Kidney capillary endothelial cell (primary cell): ENCODE measurements at places on chromosomes 2 and 18.

GRCh38 chr2:38416296-38417036, 39.4 kb upstream of the ATL2 start:
- no peak for DNase-seq

- no peak for DNase-seq
Observed at GRCh38 chr18:23071285-23071684, 64.0 kb upstream of the CABLES1 start.

- DNase-seq = no peak
Observed at GRCh38 chr2:53865962-53866361, 6.2 kb upstream of the GPR75 start.

- DNase-seq = no peak
Observed at GRCh38 chr2:46645681-46646162, 166.4 kb downstream of the TMEM247 start.

DNA sequence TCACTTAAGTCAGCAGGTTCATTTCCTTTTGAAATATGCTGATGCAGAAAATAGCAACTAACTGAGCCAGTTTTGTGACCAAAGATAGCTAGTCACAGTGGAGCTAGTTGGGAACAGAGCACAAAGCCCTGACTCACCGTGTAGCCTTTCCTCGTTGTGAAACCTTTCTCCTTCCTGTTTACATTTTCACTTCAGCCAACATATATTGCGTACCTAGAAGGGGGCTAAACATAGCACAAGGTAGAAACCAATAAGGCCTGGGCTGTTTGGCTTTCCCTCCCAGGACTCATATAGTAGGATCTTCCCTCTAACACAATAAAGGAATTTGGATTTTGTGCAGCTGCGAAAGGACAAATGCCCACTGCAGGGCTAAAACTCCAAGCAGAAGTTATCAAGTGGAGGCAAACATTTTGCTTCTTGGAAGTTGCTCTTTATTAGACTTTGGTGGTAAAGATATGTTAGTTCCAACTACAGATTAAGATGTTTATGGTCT, 24.5 kb upstream of the LPIN2 start:
- peak; percentile 70 for DNase-seq

GRCh38 chr18:57146956-57147636, at the start of gene BOD1L2:
TSS of gene BOD1L2 (plus strand) at chr18:57147087. CDS start at chr18:57147313, 226 bp downstream.
- no peak for DNase-seq

DNA sequence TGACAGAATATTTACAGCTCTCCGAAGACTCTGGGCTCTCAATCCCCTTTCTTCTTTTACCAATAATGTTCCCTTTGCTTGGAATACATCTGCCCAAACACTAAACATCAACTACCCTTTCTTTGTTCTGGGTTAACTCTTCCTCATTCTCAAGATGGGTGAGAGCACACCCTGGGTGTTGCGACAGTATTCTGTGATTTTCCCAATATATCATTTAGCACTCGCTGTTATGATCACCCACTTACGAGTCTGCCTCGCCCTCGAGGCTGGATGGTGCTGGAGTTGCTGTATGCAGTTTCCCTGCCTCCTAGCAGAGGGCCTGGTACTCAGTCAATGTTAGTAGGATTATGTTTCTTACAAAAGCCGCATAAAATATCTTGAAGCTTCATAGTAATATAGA, 93.2 kb downstream of the SOCS6 start:
- DNase-seq = no peak

- no peak for DNase-seq
Observed at GRCh38 chr2:8794923-8795825, 42.2 kb downstream of the KIDINS220 start.

GRCh38 chr18:3623769-3624545, 174.0 kb downstream of the TGIF1 start:
- peak; percentile 90 for DNase-seq

GRCh38 chr2:39018638-39019037, 102.2 kb downstream of the SOS1 start:
- peak; percentile 63 for DNase-seq

DNA sequence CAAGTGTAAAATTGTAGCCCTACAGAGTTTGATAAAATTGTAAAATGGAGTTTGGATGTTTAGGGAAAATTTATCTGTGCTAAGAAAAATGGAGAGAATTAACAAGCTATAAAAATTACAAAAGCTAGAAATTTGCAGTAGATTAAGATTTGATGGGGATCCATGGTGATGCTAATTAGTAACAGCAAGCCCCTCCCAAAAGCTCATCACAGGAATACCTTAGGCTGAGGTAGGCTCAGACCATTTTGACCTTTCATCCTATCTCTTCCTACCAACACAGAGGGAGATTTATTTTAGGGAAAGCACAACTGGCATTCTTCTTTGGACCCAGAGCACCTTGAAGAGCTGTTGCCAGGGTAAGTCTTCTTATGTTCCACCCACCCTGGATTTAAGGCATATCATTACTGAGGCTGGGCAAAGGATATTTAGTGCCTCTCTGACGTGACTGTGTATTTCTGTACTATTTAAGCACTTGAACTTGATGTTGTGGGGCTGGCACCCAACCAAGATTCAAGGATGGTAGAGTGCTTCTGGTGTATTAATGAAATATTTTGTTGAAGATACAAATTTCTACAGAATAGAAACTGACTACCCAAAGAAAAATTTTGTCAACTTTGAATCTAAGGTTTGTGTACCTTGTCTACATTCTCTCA, 70.8 kb upstream of the SLC39A10 start:
- DNase-seq = no peak

GRCh38 chr18:49645196-49645595, 83.3 kb downstream of the LIPG start:
- DNase-seq = no peak

DNA sequence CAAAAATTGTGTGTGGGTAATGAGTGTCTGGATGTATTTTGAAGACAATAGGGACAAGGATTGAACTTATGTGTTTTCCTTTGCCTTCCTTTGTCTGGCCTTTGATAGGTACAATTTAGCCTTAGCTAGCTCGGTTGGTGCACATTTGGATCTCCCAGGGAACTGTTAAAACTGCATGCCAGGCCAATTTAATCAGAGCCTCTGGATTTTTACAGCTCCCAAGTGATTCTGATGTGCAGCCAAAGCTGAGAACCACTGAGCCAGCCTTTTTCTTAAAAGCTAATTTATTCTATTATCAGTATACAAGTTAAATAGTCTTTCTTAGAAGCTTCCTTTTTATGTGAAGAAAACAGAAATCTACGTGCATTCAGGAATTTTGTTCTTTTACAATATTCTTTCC, 25.0 kb downstream of the PLEK start:
- DNase-seq = no peak

- peak; percentile 94 for DNase-seq
Observed at GRCh38 chr2:201130524-201131186, 14.7 kb downstream of the CFLAR start.

GRCh38 chr2:209578394-209579001, 154.7 kb downstream of the MAP2 start:
- no peak for DNase-seq

- DNase-seq = no peak
Observed at GRCh38 chr2:223554923-223555322, 47.2 kb downstream of the SCG2 start.

DNA sequence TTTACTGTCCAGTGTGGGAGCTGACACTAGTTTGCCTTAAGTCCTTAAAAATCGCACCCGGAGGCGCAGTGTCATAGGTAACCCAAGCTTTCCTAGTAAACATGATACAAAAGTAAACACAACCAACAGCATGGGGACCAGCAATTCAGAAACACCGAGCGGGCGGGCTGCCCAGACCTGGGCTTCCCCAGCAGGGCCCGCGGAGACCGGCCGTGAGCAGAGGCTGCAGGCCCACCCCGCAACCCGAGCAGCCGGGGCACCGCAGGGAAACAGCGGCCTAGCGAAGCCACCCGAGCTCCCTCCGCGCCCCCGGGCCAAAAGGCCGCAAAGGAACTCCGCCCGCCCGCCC, 296 bp downstream of the TTC21B start:
- no peak for DNase-seq

GRCh38 chr2:112938904-112939303, 27.9 kb downstream of the IL37 start:
- DNase-seq = no peak

- no peak for DNase-seq
Observed at GRCh38 chr2:120829633-120830025, 94.0 kb downstream of the GLI2 start.

DNA sequence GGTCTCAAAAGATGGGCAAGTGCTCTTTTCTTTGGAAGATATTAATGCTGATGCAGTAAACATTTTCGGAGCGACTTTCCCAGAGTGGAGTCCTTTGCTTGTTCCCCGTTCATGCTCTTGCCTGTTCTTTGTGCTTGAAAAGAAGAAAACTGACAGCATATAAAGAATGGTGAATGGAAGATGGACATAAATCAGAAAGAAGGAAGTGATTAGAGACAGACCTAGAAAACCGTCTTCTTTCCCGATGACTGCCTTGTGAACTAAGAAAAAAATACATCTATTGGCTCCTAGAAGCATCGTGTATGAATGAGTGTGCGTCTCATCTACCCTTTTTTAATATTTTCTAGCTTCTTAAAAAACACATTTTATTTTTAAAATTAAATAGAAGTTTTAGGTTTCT, 740.1 kb upstream of the FANCL start:
- DNase-seq = no peak

DNA sequence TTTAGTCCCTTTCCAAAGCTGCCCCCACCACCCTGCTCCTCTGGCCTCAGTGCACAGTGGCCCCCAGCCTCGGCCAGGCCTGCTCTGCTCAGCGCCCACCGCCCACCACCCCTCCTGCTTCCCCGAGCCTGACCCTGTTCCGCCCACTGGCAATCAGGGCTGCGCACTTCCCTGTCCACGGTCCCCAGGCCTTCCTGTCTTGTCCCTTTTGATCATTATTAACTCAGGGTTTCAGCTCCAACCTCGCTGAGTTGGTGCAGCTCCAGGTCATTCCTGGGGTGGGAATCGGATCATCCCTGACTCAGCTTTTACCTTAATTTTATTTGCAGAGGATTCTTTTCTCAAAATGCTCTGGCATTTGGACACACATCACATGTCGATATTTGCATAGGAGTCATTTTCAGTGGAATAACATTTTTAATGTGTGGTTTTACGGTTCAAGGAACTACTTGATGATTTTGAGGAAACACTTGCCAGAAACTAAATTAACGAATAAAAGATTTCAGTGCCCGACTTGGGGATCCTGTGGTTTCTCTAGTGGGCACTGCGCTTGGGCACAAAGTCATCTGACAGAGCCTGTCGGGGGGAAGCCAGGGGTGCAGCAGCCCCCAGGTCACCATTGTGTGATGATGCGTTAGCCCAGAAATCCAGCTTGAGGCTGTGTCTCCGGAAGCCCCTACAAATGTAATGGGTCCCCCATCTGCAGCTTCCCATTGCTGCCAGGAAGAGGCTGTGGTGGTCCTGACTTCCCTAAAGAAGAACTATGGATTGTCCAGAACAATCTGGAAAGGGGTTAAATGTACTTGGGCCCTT, 1.0 kb upstream of the ESPNL start:
- DNase-seq = no peak

GRCh38 chr18:11167778-11168177, 18.4 kb upstream of the PIEZO2 start:
- DNase-seq = no peak

DNA sequence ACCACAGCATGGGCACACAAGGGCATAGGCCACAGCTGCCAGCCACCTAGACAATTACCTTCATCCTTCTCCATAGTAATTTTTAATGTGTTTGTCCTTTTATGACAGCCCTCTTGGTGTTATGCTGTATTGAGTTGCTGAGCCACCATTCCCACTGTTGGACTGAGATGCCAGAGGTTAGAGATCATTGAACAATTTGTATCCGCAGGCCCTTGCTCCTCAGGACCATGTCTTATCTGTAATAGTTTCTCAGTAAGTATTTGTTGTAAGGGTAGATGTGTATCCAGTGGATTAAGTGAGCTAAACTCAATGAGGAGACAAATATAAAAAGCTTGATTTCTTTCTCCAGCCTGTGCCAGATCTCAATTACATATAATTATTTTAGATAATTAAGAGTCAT, 832.8 kb upstream of the ID2 start:
- no peak for DNase-seq

DNA sequence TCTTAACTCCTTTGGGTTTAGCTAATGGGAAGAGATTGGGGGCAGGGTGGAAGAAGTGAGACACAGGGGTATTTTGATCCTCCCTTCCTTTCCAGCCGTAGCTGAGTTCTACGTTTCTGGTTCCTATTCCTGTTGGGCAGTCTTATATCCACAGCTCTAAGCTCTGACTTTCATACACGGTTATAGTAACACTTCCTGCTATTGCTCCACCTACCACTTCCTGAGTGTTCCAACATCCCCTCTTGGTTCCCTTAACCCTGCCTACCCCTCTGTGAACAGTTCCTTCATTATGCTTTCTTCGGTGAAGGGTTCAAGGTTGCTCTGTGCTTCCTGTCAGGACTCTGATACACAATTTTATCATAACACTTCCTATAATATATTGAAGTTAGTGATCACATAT, 205.1 kb downstream of the DNAH7 start:
- no peak for DNase-seq

DNA sequence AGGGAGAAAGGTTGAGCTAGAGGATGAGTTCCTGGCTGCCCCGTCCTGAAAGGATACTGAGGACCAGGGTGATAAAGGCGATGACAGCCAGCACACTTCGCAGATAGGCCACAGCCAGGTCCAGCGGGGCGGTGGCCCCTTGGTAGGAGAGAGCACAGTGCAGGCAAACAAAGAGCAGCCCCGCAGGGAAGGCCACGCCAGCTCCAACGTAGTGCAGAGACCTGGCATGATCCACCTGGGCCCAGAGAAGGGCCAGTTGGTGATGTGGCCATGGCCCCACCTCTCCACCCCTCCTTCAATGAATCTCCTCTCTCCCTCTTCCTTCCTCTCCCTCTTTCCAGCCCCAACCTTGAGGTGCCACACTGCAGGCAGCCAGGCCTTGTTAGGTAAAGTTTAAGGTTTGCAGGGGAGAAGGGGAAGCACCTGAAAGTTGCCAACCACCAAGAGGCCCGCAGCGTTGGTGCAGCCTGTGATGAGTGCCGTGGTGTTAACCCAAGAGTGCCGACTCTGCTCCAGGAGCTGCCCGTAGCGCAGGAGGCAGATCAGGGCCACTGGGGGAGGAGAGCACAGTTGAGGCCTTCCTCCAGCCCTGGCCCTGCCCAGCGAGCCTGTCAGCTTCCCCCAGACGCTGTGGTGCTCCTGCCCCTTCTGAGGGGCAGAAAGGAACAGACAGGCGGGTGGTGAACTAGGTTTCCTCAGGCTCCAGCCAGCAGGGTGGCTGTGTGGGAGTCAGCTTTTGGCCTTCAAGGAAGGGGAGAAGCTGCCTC, 2.8 kb downstream of the TMEM150A start:
- no peak for DNase-seq

GRCh38 chr2:66041902-66042657, 392.8 kb upstream of the MEIS1 start:
- DNase-seq = no peak

- no peak for DNase-seq
Observed at GRCh38 chr2:144146076-144146475, 373.8 kb downstream of the ZEB2 start.

- DNase-seq = no peak
Observed at GRCh38 chr2:217283460-217283859, 423.6 kb upstream of the TNP1 start.

DNA sequence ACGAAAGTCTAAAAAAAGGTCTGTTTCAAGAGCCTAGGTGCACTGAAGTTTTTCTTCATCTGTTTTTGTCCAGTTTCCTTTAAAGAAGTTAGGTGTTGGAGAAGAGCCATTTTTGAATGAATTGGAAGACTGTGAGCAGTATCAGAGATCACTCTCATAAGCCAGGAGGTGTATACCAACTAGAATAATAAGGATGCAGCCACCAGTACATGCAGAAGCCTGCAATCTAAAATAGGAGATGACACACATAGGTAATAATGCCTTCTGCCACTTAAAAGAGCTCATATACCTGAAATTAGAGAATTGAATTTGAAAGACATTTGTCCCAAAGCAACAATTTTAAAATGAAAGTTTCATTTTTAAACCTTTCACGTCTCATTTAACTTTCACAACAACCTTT, 81.7 kb downstream of the RBMS1 start:
- no peak for DNase-seq
